ENCODE measurements at places on chromosomes 1 and 21.

DNA sequence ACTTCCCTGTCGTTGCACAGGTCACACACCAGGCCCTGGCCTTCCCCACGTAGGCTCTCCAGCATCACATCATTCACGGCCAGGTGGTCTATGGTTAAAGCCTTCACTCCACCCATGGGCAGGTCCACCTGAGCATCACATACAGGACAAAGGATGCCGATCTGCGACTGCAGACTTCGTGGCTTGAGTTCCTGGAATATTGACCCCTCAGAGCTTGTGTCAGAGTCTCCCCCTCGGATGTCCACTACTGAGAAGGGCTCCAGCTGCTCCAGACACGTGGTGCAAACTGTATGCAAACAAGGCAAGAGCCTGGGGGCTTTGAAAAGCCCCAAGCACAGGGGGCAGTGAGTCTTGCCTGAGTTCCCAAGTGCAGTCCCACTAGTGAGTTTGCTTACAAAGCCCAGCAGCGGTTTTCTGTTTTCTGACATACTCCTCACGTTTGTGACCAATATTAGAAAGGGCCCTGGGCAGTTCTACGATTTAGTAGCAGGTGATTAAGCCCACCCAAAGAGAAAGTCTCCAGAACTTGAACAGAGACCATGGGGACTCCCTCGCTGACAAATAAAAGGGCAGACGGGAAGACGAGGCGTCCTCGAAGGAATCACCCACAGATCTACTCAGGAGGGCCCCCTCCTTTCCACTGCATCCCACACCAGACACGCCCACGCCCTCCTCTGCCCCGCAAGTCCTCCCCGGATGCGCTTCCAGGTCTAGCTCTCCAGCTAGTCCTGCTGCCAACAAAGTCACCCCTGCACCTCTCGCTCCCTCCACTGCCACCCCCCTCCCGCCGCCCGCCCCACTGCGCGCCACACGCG is 568 bp downstream of the TRIM45 start:
- no peak for DNase-seq

GRCh38 chr1:29282924-29283803 is 46.8 kb downstream of the PTPRU start:
- no peak for DNase-seq

GRCh38 chr1:209805875-209806760 is at the start of gene IRF6:
Gene IRF6 (minus strand): TSS chr1:209806142. CDS start chr1:209801413, 4,729 bp downstream.
- peak; percentile 76 for DNase-seq

DNA sequence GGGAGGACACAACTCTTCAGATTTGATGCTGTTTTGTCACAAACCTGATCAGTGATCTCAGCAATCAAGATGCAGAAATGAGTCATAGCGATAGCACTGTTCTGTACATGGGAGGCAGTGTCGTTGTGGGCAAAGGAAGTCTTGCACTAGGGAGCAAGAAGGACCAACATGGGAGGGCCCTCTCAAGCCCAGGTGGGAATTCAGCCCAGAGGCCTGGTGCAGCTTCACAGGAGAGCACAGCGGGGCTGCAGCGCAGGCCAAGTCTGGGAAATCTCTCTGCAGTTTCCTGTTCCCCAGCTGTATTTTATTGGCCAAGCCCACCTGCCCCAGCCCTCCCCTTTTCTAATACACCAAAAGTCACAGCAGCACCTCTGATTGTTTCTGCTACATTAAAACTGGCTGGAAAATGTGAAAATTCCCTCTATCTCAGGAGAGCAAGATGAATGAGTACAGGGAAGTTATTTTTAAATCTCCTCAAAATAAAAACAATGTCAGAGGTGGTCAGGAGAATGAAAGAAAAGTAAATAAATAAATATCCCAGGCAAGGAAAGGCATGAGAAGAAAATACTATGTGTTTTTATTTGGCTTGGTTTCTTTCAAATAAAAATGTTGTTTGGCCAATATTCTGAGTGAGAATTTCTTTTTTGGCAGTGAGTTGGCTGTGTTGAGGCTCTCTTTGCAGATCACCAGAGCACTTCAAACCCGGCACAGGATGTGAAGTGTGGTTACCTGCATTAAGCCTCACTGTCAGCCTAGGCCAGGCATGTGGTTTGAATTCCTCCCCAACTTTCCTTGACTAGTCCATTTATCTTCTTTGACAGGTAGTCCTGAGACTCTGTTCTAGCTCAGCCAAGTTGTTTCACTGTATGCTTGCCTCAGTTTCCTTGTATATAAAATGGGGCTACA is 422.1 kb downstream of the PLPP3 start:
- DNase-seq = no peak

- DNase-seq = peak; percentile 83
Observed at GRCh38 chr1:228487336-228488124, at the start of gene RNF187. Gene RNF187 (plus strand): TSS chr1:228487382.

GRCh38 chr1:31101147-31101502 is 35.6 kb upstream of the PUM1 start:
- no peak for DNase-seq

DNA sequence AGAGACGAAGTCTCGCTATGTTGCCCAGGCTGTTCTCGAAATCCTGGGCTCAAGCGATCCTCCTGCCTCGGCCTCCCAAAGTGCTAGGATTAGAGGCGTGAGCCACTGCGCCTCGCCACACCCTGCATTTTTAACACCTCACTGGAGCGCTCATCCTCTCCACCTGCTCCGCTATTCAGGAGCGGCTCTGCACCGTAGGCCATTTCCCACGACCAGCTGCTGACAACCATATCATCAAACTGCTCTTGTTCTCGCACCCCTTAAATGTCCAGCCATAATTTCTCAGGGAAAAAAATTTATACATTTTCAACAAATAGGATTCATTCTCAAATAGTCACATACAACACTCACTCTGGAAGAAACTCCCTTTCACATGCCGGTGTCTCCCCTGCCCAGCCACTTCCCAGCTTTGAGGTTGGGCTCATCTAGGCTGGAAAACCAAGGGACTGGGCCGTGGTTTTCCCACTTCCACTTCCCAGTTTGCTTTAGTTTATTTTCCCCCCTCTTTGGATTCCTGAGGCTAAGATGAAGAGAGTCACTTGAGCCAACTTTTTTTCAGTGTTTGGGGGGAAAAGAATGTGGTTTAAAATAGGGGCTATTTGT is 639 bp upstream of the IPO9 start:
- no peak for DNase-seq

GRCh38 chr1:203271962-203272632 is 33.2 kb upstream of the BTG2 start:
- no peak for DNase-seq

DNA sequence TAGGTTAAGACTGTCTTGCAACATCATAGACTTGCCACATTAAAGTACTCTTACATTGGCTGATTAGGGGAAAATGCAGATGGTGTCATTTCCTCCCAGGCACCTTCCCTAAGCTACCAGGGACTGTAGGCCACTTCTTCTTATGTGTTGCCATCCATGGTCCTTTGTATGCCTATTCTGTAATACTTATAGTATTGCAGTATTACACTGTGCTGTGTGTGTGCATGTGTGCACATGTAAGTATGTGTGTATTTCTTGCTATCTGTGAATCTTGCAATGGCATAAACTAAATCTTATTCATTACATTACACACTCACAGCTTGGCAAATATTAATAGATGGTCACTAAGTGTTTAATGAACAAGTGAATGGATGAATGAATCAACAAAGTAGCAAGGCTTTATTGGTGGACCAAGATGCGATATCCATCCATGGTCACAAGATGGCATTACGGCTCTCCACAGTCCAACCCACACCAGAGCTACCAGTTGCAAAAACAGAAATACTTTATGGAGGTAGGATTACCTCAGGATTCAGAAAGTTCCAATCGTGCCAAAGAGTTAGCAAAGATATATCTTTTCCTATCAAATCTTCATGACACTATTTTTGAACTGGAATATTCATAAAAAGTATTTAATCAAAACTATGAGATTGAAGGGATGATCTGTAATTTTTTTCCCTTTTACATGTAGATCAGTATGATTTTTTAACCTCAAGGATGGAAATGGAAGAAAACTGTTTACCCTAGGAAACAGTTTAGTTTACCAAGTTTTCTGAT is 160.2 kb downstream of the DENND1B start:
- peak; percentile 15 for DNase-seq

DNA sequence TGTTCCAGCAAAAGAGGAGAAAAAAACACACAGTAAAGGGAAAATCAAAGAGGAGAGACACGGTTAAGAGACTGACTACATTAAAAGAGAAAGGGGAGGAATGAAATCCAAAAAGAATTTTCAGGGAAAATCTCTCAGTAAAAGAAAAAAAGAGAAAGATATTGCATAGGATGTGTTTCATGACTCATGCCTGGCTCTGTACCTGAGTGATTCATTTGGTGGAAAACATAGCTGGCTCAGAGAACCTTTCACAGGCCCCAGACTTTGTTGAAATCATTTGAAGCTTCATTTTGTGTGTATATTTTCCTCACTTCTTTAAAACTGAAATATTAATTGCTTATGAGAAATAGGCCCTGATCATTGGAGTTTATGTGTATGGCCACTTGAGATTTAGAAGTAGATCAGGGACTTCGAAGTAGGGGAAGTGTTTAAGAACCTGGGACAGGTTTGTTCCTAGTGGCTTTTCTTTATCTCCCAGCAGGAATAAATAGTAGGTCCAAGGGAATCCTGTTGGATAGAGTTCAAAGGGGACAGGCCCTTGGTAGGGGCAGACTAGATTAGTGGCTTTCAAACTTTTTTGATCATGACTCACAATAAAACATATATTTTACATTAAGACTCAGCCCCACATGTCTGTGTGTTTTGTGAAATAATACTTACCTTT is 239.1 kb upstream of the SGIP1 start:
- DNase-seq = no peak

GRCh38 chr1:197622371-197622770 is 152.9 kb downstream of the DENND1B start:
- no peak for DNase-seq

- no peak for DNase-seq
Observed at GRCh38 chr1:200454425-200454824, 44.6 kb upstream of the ZNF281 start.

GRCh38 chr1:23376890-23377811 is 7.5 kb upstream of the ZNF436 start:
- no peak for DNase-seq

DNA sequence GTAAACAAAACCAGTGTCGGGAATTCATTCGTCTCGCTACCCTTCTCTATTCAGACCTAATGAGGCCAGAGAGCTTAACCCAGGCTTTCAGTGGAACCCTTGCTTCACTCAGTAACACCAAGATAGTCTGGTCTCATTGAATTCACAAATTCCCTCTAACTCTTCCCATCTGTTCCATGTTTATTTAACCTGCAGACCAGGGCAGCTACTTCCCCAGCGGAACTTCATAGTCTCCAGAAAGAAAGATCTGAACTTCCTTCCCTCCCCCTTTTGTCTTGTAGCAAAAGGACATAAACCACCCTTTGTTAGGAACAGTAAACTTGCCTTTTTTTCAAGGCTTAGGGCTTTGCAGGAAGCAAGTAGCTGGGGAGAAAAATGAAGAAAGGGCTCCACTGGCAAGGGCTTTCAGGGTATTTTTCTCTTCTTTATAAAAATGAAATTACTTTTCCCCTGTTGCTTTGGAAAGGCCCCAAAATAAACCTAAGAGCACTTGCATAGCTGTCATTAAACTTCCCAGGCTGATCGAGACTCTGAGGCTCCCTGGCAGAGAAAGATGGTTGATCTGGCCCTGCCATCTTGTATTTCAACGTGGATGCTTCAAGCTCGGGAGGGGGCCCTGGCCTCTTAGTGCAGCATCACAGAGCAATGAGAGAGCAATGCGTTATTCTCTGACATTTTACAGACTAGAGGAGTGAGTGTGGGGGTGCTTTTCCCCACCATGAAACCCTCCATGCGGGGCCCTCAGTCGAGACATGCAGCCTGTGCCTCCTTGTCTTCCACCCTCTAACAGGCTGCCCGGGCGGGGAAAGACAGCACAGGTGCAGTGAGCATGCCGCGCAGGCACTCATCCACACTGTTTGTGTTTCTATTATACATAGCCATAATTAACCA is 30.0 kb downstream of the MIS18A start:
- no peak for DNase-seq

- DNase-seq = no peak
Observed at GRCh38 chr1:150804671-150805070, 3.4 kb downstream of the CTSK start.

GRCh38 chr1:60436186-60436585 is 362.6 kb upstream of the C1orf87 start:
- DNase-seq = no peak

DNA sequence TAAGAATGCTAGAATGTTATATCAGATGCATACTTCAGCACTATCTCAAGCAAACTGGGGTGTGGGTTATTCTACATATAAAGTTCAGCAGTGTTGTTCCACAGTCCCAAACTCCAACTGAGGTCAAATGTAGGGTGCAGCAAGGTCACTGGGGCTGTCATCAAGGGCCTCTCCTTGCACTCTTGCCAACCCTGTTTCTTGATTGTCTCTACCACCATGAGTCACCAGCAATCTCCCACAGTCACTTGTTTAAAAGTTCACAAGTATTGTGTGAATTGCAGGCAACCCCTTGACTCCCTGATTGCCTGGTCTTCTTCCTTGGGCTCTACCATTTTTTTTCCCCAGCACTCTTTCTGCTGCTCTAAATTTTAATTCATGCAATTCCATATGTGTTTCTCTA is 10.6 kb downstream of the METTL18 start:
- no peak for DNase-seq

- DNase-seq = no peak
Observed at GRCh38 chr1:227793948-227794816, 21.3 kb upstream of the PRSS38 start.

- no peak for DNase-seq
Observed at GRCh38 chr1:20028125-20028524, 41.9 kb upstream of the PLA2G5 start.

DNA sequence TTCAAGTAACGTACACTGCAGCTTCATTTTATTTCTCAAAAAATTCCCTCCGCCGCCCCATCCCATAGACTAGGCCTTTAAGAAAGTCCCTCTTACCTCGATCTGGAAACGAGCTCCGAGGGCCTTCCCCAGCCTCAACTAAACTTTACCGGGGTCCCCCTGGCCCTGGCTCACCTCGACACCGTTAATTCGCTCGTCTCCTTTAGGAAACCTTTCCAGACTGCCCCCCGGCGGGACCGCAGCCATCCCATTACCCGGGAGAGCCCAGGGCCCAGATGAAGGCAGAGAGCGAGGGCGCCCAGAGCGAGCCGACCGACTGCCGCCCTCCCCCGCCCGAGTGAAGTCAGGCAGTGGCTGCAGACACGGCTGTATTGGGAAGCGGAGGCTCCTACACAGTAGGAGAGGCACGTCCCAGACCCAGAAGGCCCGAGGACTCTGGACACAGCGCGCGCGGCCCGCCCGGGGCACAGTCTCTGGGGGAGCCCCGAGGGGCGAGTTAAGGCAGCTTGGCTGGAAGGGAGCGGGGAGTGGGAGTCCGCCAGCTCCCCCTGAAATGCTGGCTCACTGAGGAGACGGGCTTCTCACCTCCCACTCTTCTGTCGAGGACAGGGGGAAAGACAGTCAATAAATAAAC is 14.6 kb downstream of the SEMA6C start:
- DNase-seq = no peak

- no peak for DNase-seq
Observed at GRCh38 chr1:220957233-220957605, 78.0 kb downstream of the HLX start.

GRCh38 chr1:57549300-57549699 is 125.4 kb upstream of the DAB1 start:
- DNase-seq = no peak

Measured in activated CD4-positive, alpha-beta T cell treated with anti-CD3 and anti-CD28 coated beads for 4 hours (primary cell).